H7 (cell line): ENCODE measurements at places on chromosomes 4 and X.

GRCh38 chrX:41189156-41189555 is 103.9 kb downstream of the USP9X start:
- DNase-seq, result no peak

- no peak for DNase-seq
Measured at GRCh38 chr4:101309925-101310324, 37.4 kb downstream of the PPP3CA start.

DNA sequence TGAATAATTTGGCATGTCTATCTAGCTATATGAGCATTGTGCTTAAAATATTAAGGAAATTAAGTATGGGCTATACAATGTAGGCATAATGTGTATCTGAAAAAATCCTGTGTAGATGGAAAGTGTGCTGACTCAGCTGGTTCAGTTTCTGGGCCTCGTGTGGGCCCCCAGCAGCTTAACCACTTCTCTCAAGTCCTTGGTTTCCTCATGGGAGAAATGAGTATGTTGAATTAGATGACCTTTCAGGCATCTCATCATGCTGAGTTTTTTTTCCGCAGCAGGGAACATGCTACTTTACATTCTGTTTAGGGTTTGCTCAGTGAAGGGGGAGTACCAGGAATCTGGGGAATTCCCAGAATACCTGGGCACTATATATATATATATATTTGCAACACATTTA is 30.5 kb downstream of the RHOH start:
- no peak for DNase-seq

- DNase-seq, result peak; percentile 26
Measured at GRCh38 chr4:183289688-183290087, 30.4 kb downstream of the CLDN22 start.

GRCh38 chrX:43025806-43026315 is 247.9 kb upstream of the PPP1R2C start:
- no peak for DNase-seq

DNA sequence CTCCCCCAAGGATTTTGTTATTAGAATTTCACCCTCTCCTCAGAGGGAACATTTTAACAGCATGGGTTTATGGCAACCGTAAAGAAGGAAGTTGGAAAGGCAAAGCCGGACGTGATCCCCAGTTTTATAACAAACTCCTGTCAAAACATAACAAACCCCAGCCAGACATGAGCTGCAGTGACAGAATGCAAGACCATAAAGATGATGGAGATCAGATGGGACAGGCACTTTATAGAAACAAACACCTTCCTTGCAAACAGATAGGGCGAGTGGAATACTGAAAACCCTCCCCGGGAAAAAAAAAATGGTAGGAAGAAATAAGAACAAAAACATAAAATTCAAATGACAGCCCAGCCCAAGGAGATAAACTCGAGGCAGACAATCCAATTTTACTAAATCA is 281.4 kb downstream of the LDB2 start:
- no peak for DNase-seq

DNA sequence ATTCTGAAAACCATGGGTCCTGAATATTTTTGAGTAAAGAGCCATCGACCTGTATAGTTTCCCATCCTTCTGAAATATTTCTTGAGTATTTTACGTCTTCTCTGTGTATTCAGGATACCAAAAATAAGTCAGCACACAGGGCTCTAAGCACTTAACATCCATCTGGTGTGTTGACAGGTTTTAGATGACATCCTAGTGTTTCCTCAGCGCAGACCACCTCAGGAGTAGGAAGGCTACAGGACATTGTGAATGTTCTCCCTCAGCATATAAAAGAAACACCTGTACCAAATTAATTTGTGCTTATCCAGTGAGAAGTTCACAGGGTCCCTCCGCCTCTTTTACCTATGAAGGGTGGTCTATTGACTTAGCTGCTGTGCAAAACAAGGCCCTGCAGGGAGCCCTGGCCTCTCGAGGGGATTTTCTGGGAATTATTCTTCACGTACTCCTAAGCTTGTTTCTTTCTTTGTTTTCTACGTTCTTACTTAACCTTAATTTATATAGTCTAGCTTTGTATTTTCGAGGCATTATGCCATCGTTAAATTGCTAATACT is 241.8 kb downstream of the FBXO8 start:
- DNase-seq, result peak; percentile 16

- DNase-seq, result no peak
Measured at GRCh38 chr4:123893011-123893981, 496.7 kb downstream of the SPRY1 start.

GRCh38 chrX:31124536-31124935 is 52.7 kb upstream of the FTHL17 start:
- no peak for DNase-seq

DNA sequence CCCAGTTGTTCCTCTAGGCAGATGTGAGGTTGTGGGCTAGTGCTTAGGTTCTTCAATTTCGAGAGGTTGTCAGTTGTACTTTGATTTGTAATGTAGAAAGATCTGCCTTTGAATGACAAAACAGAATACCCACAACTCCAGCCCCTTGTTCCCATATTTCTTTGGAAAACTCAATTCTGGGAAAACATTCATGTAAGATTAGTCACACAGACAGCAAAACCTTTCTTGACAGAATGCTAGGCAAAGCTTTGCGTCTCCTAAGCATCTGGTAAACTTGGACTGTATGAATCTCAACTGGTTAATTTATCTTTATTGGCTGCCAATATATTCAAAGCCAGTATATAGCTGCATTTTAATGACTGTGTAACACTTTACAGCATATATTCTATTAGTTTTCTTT is 34.9 kb downstream of the NOCT start:
- DNase-seq, result no peak
